ENCODE measurements at places on chromosomes 13 and 19. TPM values are rescaled to one million over a fixed set of nuclear protein-coding genes. Genes with fewer than 3 reads are reported as not detected.

The SGCG gene
- total RNA-seq, result 2.1 TPM

The RXFP2 gene
- not detected for total RNA-seq

The CD209 gene
- total RNA-seq, result 10.6 TPM

The COMP gene
- total RNA-seq, result 1.9 TPM

The IFI30 gene
- total RNA-seq, result 577 TPM

The KLK13 gene
- total RNA-seq, result 1.8 TPM

The NLRP7 gene
- not detected for total RNA-seq

The IGFL2 gene
- not detected for total RNA-seq

The SBK3 gene
- 0.26 TPM for total RNA-seq

The NOVA2 gene
- 12.6 TPM for total RNA-seq

The TBCB gene
- 130 TPM for total RNA-seq

The KLK8 gene
- not detected for total RNA-seq

The PGLYRP2 gene
- not detected for total RNA-seq

The PINLYP gene
- 7.1 TPM for total RNA-seq

The KLK2 gene
- not detected for total RNA-seq
